ENCODE measurements at places on chromosomes 11 and 22.
A peak's percentile ranks its signal among the peaks of the same experiment; 100 is the strongest.

GRCh38 chr22:31630331-31631329 lies 31.4 kb downstream of the PISD start:
- peak; percentile 51 for DNase-seq

- DNase-seq, result peak; percentile 5
Measured at GRCh38 chr22:18968011-18968749, 32.1 kb upstream of the PRODH start.

- DNase-seq, result no peak
Measured at GRCh38 chr11:130473795-130474377, 25.4 kb downstream of the ADAMTS15 start.

DNA sequence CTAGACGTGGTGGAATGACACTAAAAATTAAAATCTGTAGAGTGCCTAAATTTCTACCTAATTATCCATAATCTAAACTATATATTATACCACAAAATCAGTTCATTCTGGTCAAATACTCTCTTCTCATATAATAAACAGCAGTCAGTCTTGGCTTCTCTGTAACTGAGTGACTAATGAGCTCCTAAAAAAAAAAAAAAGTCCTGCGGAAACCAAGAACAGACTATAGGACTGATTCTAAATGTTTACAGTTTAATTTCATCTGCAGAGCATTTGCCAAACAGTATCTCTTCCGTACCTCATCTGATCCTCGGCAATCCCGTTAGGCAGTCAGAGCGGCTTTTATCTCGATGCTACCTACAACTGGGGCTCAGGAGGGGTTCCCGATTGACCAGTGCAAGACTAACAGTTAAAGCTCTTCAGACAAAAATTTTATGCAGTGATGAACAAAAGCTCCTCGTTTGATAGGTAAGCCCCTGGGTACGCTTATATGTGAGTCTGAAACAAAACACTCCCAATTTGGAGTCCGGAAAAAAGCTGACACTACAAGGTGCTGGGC lies 686 bp downstream of the KIF18A start:
- DNase-seq, result peak; percentile 19

DNA sequence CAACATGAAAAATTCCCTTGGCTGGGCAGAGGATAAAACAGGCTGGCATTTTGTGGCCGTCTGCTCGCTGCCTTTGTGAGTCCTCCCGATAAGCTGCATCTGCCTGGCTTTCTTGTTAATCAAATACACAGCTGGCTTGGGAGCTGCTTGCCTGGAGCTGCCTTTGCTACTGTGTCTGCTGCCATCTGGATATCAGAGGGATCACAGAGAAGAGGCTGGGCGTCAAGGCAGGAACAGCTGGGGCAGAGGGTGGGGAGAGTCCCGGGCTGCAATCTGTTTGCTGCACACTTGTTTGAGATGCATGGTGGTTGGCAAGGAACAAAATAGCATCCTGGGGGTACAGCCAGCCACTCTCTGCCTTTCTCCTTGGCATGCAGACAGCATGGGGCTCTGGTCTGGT lies 36.0 kb downstream of the COMMD9 start:
- DNase-seq, result peak; percentile 22

DNA sequence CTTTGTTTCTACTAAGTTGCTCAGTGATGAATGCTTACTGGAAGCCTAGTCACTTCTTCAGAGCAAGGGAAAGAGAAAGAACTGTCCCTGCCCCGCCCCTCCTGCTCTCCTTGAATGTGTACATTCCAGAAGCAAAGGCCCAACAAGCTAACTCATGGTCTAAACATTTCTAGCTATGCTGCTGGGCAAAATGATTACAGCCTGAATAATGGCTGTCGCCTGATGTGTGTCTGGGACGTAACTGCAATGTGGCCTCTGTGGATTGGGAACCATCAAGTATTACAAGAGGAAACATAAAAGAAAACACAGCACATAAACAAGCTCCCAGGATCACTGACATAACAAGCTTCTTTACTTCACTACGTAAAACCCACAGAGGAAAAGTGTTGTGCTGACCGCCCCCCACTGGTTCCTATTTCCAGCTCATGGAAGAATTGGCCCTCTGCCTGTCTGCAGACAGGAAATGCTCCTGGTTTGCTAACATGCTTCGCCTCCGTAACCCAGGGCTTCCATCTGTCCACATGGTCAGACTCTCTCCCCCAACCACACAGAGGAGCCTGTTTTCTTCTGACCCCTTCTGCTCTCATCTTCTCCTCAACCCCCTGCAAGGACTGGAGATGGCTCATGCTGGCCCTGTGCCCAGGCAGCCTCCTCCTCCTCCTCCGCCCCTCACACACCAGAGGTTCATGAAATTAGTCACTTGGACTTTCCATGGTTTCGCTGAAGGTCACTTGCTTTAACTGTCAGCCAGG lies 187.2 kb downstream of the MAML2 start:
- peak; percentile 97 for DNase-seq

DNA sequence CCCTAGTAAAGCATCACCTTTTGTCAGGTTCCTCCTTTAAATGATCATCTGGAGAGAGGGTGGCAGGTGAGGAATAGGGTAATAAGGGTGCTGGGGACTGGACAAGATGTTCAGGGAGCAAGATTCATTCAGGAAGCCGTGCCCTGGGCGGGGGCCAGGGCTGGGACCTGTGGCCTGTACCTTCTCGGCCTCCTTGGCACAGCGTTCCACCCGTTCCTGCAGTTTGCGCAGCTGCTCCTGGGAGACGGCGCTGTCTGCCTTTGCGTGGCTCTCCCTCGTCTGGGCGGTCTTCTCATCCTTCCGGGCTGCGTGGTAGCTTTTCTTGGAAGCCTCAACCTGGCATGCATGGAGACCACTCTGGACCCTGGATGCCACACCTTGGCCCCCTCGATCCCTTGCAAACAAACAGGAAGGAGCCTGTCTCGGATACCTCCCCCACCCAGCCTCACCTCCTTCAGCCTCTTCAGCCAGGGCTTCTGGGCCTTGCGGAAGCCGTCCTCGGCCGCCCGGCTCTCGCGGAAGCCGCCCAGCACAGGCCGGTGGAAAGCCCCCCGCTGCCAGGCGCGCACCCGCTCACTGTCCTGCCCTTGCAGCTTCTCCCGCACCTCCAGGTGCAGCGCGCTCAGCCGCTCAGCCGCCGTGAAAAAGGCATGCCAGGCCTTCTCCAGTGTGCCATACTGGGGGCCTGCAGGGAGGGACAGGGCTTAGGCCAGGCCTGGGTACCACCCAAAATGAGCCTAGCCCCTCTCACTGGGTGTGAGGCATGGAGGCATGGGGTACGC lies 3.5 kb upstream of the ARFGAP2 start:
- no peak for DNase-seq

- no peak for DNase-seq
Measured at GRCh38 chr11:19460718-19461405, 220.1 kb upstream of the E2F8 start.

DNA sequence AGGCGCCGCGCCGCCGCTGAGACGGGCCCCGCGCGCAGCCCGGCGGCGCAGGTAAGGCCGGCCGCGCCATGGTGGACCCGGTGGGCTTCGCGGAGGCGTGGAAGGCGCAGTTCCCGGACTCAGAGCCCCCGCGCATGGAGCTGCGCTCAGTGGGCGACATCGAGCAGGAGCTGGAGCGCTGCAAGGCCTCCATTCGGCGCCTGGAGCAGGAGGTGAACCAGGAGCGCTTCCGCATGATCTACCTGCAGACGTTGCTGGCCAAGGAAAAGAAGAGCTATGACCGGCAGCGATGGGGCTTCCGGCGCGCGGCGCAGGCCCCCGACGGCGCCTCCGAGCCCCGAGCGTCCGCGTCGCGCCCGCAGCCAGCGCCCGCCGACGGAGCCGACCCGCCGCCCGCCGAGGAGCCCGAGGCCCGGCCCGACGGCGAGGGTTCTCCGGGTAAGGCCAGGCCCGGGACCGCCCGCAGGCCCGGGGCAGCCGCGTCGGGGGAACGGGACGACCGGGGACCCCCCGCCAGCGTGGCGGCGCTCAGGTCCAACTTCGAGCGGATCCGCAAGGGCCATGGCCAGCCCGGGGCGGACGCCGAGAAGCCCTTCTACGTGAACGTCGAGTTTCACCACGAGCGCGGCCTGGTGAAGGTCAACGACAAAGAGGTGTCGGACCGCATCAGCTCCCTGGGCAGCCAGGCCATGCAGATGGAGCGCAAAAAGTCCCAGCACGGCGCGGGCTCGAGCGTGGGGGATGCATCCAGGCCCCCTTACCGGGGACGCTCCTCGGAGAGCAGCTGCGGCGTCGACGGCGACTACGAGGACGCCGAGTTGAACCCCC lies 798 bp downstream of the BCR start:
- DNase-seq, result no peak

- DNase-seq, result no peak
Measured at GRCh38 chr11:28140689-28141455, 32.7 kb downstream of the METTL15 start.

- DNase-seq, result no peak
Measured at GRCh38 chr22:48218889-48219420, 1456.5 kb downstream of the TBC1D22A start.

GRCh38 chr11:502288-503178 lies 4.5 kb downstream of the RNH1 start:
- no peak for DNase-seq

DNA sequence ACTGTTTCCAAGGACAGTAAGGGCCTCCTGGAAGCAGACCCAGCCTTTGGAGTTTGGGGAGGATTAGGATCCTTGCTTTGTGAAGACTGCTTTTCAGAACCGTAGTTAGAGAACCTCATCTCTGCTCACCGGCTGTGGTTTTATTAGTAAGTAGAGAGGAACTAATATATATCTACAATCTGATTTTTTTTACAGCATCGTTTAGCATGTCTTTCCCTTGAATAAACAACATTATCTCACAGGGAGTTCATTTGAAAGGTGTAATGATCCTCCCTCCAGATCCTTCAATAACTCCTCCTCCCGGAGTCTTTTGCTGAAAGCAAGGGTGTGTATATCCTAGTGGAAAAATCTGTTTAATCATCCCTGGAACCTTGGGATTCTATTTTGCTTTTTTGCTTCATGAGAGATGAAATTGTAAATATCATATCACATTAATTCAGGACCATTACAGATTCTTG lies 132.7 kb downstream of the DBX1 start:
- no peak for DNase-seq

DNA sequence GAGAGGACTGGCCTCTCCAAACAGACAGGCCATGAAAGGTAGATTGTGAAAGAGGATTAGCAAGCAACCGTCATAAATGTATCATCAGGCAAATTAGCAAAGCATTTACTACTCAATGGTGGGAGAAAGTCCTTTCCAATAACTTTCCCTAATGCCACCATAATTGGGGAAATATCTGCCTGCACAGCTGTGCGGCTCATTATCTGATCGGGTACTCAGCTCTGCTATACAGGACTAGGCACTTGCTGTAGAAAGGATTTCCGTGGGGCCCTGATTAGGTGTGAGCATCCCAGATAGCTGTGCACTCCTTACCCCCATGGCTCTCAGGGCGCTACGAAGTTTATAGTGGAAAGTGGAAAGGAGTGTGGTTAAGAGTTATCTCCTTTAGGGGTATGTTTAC lies 309.7 kb upstream of the PLET1 start:
- no peak for DNase-seq

GRCh38 chr22:24106385-24107381 lies 74.6 kb upstream of the SUSD2 start:
- DNase-seq, result no peak

- no peak for DNase-seq
Measured at GRCh38 chr11:106456647-106457046, 379.2 kb downstream of the AASDHPPT start.

GRCh38 chr11:36167729-36168128 lies 121.5 kb downstream of the COMMD9 start:
- DNase-seq, result no peak

DNA sequence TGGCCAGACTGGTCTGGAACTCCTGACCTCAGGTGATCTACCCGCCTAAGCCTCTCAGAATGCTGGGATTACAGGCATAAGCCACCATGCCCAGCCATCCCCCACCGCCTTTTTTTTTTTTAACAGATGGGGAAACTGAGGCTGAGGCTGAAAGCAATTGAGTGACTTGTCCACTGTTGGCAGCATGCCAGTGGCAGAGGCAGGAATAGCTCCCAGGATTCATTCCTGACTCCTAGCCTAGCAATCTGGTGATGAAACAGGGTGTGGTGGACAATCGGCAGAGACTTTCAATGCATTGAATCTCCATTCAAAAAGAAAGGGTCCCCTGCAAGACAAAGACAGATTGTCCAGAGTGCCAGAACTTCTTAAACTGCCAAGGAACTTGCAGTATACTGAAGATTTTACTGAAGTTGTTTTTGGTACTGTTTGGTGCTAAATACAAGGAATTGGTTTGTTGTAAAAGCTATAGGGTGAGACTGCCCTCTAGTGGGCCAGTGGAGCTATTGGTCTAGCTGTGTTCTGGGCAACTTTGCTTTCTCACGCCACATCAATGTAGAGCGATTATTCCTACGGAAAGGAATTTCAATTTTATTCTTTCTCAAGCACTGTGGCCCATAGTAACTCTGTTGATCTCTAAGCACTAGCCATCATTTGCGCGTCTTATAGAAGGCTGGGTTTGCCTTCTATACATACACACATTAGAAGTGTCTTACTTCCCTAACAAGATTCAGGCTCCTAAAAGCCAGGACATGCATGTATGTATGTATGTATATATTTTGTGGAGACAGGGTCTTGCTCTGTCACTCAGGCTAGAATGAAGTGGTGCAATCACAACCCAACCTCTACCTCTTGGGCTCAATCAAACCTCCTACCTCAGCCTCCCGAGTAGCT lies 21.0 kb downstream of the C22orf31 start:
- DNase-seq, result peak; percentile 90

GRCh38 chr11:118530180-118530682 lies 761 bp upstream of the TMEM25 start:
- DNase-seq, result no peak

DNA sequence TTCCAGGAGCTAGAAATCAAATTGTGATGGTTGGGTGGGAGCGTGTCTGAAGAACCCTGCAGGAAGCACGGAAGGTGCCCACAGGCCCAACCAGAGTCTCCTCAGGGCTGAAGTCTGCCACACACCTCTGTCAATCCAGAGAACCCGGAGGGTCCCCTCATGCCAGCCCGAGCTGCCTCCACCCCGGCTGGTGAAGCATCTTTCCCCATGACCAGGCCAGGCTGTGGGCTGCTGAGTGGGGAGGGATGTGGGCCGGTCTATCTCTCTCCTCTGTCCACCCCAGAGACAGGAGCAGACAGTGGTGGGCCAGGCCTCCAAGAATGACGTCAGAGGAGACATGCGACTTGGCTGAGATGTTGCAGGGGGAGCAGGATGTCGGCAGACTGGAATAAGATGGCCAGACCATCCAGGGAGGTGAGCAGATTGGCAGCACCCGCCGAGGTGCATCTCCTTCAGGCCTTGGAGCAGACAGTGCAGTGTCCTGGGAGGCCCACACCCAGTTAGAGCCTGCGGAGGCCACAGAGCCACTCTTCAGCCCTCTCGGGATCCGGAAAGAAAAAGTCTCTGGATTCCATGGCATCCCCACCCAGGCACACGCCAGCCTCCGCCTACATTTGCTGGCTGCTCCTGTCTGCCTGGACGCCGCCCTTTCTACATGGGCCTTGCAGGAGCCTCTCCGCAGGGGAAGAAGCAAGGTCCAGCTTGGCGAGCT lies 1524.9 kb downstream of the BRD1 start:
- no peak for DNase-seq

DNA sequence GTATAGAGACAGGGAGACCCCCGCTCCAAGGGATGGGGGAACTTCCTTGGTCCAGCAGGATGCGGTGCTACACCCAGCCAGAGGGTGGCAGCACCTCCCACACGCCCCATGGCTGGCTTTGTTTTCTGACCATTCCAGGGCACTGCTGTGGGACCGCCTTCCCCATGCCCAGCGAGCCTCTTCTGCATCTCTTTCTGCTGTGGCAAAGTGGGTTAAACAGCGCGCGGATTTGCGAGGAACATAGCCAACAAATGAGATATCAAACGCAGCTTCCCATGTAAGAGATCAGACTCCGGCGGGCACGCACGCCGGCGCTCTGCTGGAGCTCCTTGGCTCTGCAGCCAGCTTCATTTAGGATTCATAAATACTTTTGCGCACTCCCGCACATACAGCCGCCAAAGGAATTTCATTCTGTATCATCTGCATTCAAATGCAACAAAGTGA lies 485.8 kb upstream of the CADM1 start:
- DNase-seq, result no peak
